NCI-H2029 treated with DMSO at 0.1 percent for 48 hours (cell line): ENCODE measurements at places on chromosomes 6 and 20.

DNA sequence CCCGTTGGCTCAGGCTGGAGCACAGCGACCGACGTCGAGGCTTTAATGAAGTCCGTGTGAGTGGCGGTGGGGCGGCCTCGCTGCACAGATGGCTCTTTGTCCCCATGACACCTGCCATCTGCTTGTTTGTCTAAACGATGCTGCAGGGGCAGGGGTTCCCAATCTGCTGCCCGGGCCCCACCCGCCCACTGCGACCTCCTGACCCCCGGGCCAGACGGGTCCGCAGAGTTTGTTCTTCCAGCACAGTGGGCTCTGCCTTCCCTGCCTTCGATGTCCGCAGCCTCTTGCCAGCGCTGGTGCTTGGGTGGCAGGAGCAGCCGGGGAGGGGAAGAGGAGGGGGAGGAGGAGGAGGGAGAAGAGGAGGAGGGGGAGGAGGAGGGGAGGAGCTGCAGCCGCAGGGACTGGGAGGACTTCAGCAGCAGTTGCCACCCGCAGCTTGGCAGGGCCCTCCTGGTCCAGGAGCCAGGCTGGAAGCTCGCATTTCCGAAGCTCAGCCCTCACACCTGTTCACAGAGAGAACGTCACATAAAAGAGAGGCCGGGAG lies 210.0 kb downstream of the DLL1 start:
- peak; percentile 56 for DNase-seq

GRCh38 chr6:109342506-109342905 lies 39.8 kb downstream of the CD164 start:
- no peak for DNase-seq

DNA sequence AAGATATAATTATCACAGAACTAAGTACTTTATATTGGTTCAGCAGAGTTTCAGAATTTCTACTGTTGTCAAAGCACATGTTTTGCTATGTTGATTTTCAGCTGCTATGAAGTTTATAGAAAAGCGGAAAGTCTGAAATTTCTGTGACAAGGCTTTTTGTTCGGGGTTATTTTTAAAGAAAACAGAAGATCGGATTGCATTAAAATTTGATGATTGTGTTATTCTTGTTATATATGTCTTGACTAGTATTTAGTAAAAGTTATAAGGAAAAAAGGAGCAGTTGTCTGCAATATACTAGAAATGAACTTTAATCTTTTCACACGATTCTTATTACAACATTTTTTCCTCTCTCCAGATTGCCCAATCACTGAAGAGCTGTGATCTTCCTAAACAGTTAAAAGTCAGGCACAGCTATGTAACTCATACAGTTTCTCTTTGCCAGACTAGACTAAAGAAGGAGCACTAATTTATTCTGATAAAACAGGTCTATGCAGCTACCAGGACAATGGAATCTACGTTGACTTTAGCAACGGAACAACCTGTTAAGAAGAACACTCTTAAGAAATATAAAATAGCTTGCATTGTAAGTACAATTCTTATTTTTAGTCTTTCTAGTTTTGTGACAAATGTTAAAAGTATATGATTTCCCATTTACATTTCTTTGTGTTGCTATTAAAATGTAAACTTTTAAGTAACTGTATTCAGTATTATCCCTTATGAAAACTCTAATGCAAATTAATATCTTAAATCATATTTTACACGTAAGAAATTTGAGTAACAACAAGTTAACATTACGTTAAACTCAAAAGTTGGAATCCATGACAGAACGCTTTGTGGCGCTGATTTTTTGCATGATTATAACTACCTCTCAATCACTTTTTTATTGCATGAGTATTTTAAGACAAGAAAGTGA lies at the start of gene ENPP3:
TSS of gene ENPP3 (plus strand) at position 423 of the 913 bp plus-strand sequence. CDS start at position 506, 83 bp downstream.
- no peak for DNase-seq

DNA sequence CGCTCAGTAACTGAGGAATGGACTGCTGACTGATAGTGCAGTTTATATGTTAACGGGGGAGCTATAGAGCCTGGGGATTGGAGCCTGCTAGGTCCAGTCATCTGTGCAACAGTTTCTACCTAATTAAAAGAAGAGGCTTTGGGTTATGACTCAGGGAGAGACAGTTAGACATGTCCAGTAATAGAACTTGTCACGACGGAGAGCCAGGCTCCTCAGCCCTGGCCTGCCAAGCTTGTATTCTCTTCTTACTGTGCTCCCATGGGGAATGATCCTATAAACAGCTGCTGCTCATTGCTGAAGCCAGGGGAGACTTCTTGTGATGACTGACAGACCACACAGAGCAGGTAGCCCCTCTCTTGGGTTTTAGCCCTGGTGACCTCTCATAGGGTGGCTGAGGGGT lies 69.3 kb downstream of the SYNJ2 start:
- DNase-seq: no peak

DNA sequence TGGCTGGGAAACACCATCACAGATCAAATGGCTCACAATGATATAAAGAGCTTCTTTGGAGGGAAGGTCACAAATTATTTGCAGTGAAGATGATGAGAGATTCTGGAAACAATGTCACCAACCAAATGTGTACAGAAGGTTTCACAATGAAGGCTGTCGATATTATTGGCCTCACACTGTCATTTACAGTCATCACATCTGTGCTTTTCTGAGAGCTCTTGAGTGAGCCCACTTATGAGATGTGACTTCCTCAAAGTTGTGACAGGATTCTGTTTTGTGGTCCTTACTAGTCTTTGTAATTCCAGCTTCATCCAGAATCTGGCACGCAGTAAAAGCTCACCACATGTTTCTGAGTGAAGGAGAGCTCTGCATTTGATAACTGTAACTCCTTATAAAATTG lies 133.6 kb downstream of the LMBRD1 start:
- peak; percentile 16 for DNase-seq
